ENCODE measurements at places on chromosomes 5 and 9.

DNA sequence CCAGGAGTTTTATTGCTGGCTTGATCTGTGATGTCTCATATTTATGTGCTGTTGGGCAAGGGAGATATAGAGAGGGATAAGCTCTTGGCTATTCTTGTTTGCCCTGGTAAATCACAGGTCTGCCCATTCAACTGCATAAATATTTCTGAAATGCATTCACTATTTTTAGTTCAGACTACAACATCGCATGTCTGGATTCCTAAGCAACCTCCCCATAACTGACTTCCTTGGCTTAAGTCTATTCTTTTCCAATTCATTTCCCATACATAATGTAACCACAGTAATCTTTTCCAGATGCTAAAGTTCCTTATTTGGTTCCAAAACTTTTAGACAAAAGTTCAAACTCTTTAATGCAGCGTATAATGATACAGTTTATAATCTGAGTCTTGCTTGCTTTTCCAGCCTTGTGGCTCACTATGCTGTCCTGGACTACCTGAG, 321.4 kb upstream of the ACTBL2 start:
- DNase-seq = no peak

DNA sequence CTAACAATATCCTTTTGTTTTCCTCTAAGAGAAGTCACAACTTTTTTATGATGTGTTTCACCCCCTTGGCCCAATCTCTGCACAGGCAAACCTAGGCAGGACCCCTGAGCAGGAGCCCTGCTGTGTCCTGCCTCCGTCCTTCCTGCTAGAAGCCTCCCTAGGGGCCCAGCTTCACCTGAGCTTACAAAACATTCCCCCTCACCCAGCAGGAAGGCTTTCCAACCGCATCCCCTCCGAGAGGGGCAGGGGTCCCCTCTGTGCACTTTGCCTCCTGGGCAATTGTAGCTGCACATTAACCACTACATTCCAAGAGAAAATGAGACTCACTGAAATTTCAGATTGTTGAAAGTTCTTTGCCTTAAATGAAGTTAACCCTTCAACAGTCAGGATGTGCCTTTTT, 176.2 kb downstream of the IRX2 start:
- DNase-seq = no peak

GRCh38 chr5:95948631-95949030, 13.0 kb downstream of the ELL2 start:
- no peak for DNase-seq

DNA sequence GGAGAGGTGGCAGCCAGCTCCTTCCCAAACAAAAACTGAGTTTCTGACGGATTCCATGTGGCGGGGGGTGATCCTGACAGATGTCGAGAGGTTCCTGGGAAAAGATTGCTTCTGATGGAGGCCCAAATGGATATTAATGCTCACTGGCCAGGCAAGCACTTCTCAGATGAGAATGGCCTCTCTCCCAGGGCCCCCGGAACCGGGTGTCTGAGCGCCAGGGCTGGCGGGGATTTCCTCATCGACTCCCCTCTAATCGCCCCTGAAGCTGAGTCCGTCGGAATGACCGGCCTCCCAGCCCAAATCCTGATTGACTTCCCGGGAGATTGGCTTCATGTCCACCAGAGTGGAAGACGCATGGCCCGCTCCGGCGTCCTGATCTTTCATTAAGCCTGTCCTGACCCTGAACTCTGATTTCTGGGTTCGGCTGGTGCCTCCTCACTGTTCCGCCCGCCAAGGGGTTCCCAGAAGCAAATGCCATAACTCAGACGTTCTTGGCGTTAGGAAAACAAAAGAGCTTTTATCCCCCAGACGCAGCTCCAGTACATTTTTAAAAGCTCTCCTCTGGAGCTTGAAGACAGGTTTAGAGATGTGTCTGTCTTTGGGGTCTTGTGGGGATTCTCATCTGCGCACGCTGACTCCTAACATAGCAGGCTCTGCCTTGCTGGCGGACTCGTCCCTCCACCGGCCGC, 17.6 kb downstream of the FIBCD1 start:
- no peak for DNase-seq

DNA sequence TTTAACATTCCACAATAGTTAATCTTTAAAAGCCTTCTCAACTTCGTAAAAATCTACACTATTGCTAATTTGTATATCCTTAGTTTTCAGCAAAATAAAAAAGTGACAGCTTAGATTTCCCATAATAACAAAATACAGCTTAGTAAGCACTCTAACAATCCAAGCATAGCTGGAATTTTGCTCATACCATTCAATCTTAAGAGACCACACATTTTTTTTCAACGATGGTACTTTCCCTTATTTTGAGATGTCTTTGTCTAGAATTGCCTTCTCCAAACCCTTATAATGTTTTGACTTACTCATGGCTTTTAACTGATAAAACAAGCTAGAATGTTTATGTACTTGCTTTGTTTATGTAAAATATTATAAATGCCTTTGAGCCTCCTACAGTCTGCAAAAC, 65.6 kb downstream of the HOMER1 start:
- no peak for DNase-seq

DNA sequence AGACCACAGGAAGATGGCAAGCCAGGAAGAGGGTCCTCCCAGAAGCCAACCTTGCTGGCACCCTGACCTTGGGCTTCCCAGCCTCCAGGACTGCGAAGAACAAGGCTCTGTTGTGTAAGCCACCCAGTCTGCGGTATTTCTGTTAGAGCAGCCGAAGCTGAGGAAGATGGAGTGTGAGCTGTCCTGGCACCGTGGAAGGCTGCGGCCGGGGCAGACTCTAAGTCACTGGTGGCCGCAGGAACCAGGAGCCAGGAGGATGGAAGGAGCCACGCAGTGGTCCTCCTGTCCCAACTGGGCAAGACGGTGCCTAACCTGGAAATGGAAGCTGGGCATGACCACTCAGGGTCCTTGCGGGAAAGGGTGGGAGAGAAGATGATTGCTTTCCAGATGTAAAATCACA, 89.1 kb downstream of the ZNF354C start:
- no peak for DNase-seq

- DNase-seq = no peak
These were observed 197.3 kb upstream of the CLINT1 start for GRCh38 chr5:158056130-158056825.

GRCh38 chr5:121862801-121863200, 11.1 kb downstream of the FTMT start:
- DNase-seq = no peak

GRCh38 chr9:13268469-13268868, 11.0 kb downstream of the MPDZ start:
- no peak for DNase-seq

- no peak for DNase-seq
These were observed 121.4 kb upstream of the C6 start for GRCh38 chr5:41334758-41335157.

- no peak for DNase-seq
These were observed 273.5 kb downstream of the NR2F1-AS1 start for GRCh38 chr5:93307557-93307956.

All from NB4 (cell line).